Kidney (tissue), 22 donors: ENCODE measurements at places on chromosomes 4 and X.

- H3K4me3 ChIP-seq = no peak overlapping the region
- no peaks in the 10 kb centered on the region for H3K27me3 ChIP-seq
- no peaks in the 10 kb centered on the region for H3K4me1 ChIP-seq
- no peaks in the 10 kb centered on the region for H3K36me3 ChIP-seq
- no peak for DNase-seq
These were observed 118.0 kb downstream of the SPCS3 start for GRCh38 chr4:176437756-176438155.

DNA sequence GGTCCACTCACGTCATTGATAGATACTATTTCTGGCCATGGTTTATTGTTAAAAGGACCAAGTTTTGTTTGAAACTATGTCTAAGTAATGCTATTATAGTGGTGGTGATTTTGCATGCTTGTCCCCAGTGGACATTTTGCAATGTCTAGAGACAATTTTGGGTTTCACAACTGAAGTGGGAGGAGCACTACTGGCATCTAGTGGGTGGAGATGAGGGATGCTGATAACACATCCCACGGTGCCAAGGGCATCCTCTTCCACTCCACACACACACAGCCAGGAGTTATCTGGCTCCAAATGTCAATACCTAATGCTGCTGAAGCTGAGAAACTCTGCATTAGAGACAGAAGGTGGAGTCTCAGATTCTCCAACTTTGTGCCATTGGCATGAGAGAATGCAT is 131.2 kb downstream of the FRMPD4 start:
- H3K27ac ChIP-seq = no peak overlapping the region
- H3K27me3 ChIP-seq = no peaks in the 10 kb centered on the region
- no peak for DNase-seq

- no peak for DNase-seq
- no peak overlapping the region for H3K4me3 ChIP-seq
- peaks cover 2% of the 10 kb centered on the region for H3K27me3 ChIP-seq
- H3K36me3 ChIP-seq = no peaks in the 10 kb centered on the region
- H3K4me1 ChIP-seq = no peaks in the 10 kb centered on the region
These were observed 112.9 kb downstream of the MBNL3 start for GRCh38 chrX:132375941-132376340.

- H3K4me3 ChIP-seq = no peak overlapping the region
- H3K4me1 ChIP-seq = no peaks in the 10 kb centered on the region
- H3K36me3 ChIP-seq = no peaks in the 10 kb centered on the region
- H3K27me3 ChIP-seq = no peaks in the 10 kb centered on the region
- no peak for DNase-seq
These were observed 168.1 kb downstream of the VSIG4 start for GRCh38 chrX:65871671-65872311.

DNA sequence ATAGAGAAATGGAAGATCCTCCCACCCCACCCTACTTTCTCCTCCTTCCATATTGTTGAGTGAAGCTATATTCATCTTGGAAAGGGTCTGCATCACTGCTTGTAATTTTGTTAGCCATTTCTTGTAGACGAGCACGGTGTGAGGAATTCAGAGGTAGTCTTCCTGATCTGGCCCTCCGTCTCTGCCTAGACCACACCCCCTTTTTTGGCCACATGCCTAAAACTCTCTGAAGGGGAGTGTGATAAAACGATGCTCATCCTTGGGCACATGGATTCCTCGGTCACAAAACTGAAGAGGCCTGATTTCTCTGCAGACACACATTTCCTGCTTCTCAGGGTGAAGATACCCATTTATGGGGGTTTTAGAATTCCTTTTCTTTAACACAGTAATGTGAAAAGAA is 182.8 kb downstream of the LARP7 start:
- no peaks in the 10 kb centered on the region for H3K27me3 ChIP-seq
- H3K36me3 ChIP-seq = no peaks in the 10 kb centered on the region
- DNase-seq = no peak

- no peaks in the 10 kb centered on the region for H3K36me3 ChIP-seq
- no peaks in the 10 kb centered on the region for H3K4me1 ChIP-seq
- H3K27ac ChIP-seq = no peak overlapping the region
- no peak overlapping the region for H3K4me3 ChIP-seq
- no peaks in the 10 kb centered on the region for H3K27me3 ChIP-seq
These were observed 66.0 kb downstream of the AASDH start for GRCh38 chr4:56321251-56321650.

GRCh38 chr4:76804096-76804495 is 93.8 kb downstream of the SOWAHB start:
- no peaks in the 10 kb centered on the region for H3K36me3 ChIP-seq
- no peaks in the 10 kb centered on the region for H3K4me1 ChIP-seq
- DNase-seq = no peak
- no peaks in the 10 kb centered on the region for H3K27me3 ChIP-seq
- no peak overlapping the region for H3K4me3 ChIP-seq
- no peak overlapping the region for H3K27ac ChIP-seq

DNA sequence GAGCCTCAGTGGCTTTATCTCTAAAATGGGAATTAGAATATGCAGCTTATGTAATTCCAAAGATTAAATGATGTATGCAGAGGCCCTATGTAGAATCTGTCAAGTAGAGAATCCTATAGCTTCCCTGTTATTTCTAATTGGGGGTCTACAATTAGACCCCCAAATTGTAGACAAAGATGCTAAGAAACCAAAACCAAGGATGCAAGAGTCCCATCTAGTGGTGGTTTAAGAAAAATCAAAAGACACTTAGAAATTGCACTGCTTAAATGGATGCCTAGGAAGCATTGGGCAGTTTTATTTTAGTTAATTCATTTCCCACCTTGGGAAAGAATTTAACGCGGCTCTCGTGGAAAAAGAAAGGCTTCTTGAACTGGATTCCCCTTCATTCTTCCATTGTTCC is 115.2 kb downstream of the GABRA2 start:
- no peak for DNase-seq
- H3K27me3 ChIP-seq = no peaks in the 10 kb centered on the region
- no peak overlapping the region for H3K27ac ChIP-seq
- no peaks in the 10 kb centered on the region for H3K4me1 ChIP-seq
- H3K36me3 ChIP-seq = no peaks in the 10 kb centered on the region

DNA sequence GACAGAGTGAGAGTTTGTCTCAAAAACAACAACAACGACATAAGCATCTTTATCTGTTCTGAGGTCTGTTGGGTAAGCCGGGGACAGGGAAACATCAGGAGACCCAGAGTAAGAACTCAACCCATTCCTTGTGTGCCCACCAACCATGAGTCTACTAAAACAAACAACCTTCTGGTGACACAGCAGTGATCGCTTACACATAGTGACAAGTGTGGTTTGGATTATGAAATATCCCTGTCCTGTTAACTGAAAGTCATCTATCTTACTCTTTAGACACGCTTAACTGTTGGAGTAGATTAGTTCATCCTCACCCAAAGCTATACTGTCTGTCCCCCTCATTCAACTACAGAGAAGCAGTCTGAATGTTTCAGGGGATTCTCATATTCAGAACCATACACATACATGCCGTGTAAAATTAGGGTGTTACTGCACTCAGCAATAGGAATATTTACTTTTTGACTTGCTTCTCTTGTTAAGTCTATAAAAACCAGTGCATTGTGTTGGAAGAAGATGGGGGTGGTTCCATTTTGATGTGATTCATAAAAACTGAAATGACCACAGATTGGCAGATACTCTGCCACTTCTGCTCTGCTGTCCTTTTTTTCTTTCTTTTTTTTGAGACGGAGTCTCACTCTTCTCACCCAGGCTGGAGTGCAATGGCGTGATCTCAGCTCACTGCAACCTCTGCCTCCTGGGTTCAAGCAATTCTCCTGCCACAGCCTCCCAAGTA is 27.4 kb downstream of the PHKA2 start:
- H3K4me3 ChIP-seq = no peak overlapping the region
- no peaks in the 10 kb centered on the region for H3K27me3 ChIP-seq
- DNase-seq = no peak
- H3K36me3 ChIP-seq = no peaks in the 10 kb centered on the region
- no peak overlapping the region for H3K27ac ChIP-seq
- no peaks in the 10 kb centered on the region for H3K4me1 ChIP-seq
